ENCODE measurements at places on chromosomes 5 and 9.

DNA sequence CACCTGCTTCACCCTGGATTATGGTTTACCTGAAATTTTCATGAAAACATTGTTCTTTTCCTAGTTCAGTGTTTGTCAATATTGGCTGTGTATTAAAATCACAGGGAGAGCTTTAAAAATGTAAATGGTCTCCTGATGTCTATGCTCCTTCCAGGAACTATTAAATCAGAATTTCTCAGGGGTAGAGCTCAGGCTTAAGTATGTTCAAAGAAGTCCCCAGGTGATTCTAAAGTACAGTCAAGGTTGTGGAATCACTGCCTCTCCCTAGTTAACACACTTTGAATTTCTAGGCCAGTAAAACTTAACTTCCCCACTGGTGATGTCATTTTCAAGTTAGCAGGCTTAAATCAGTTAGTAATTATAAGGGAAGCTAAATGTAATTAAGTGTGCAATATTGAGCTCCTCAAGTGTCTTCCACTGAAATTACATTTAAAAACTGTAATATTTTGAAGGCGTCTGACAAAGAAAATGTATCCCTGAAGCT lies 150.3 kb upstream of the SLC28A3 start:
- DNase-seq = no peak

DNA sequence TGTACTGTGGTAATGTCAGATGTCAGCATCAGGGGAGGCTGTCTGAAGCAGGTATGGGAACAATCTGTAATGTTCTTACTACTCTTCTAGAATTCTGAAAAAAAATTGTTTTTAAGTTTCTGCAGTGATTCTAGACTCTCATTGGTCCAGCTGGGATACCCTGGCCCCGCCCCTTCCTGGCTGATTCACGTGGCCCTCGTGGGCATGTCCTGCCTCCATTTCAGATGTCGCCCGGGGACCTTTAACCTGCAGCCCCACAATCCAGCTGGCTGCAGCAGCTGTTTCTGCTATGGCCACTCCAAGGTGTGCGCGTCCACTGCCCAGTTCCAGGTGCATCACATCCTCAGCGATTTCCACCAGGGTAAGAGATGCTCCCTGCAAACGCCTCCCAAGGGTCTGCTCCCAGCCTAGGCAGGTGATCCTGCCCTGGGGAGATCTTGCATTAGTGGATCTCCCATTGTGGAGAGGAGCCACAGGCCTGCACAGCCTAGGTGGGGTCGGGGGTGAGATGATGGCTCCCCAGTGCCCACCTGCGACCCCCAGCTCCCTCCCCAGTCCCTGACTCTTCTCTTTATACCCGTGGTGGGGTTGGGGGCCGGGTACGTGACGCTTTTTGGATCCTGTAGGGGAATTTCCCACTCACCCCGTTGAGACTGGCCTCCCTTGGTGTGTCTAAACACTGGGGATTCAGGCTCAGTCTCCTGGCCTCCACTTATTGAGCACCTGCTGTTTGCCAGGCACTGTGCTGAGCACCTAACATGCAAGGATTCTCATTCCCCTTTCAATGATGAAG lies 36.5 kb downstream of the LAMC3 start:
- DNase-seq = no peak

DNA sequence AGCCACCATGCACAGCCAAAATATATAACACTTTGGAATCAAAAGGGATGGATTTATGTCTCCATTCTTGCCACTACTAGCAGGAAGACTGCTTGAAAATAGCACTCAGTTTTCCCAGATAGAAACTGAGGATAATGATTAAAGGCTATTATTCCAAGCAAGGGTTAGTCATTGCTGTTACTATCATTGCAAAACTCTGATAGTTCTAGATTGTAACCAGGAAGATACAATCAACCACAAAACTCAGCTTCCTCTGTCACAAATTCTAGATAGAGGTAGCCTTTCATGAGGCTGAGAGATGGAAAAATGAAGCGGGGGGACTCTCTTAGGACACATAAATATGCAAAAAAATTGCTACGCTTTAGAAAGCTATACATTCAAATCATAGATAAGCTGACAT lies 3.1 kb downstream of the ANXA1 start:
- no peak for DNase-seq

DNA sequence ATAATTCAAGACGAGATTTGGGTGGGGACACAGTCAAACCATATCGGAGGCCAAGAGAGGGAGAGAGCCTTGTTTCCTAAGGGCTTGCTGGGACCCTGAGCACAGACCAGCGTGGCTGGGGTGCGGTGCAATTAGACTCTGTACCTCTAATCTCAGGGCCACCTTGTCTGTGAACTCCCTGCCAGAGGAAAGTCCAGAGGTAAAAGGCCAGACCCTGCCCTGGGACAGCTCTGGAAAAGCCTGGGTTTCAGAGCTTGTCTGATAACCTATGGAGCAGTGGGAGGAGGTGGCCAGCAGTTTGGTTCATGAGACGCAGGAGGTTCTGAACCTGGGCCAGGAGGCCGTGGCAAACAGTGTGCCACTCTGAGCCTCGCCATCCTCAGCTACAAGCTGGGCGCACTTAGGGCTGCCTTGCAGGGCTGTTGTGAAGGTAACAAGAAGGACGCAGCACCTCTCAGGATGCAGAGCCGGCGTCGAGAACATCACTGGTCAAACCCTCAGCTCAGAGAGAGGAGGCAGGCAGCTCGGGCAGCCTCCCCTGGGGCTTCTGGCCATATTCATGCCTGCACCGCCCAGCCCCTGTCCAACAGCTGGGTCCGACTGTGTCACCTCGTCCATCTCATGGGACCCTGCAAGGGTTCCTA lies 4.8 kb upstream of the DOLPP1 start:
- DNase-seq = no peak

DNA sequence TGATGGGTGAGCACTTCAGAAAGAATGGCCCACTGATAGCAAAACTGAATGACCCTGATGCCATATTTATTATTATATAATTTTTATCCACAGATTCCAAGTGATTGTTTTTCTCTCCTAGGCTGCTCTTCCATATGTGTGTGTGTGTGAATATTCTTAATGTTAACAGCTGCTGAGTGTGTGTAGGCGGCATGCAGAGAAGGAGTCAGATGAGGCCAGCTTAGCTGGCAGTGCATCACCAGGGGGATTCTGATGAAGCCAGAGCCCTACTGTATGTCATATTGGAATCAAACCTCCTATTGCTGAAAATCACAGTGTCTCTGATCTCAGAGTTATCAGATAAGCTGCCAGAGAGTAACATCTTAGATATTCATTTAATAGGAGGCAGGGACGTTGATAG lies 177.1 kb downstream of the DMAC1 start:
- no peak for DNase-seq

DNA sequence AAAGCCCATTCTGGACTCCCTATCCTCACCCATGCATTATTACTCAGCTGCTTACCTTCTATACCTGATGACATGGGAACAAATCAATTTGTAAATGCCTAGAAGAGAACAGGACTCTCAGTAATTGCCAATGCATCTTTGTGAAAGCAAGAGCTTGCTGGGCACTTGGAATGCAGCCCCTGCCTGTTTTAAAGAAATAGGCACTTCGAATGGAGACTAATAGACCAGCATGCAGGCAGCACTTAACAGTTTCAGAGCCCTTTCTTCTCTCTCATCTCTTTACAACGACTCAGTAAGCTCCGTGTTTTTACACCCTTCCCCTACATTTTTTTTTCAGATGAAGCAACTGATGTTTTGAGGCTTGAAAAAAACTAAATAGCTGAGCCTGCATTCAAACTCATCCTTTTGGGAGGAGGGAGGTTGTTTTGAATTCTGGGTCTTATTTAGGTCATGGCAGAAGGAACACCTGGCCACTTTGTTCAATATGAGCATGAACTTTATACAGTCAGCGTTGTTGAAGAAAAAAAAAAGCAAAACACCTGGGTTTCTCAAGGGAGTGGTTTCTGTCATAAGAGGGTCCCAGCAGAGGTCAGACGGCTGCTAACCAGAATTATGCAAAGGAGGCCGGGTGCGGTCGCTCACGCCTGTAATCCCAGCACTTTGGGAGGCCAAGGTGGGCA lies 34.6 kb upstream of the WHRN start:
- DNase-seq = no peak

DNA sequence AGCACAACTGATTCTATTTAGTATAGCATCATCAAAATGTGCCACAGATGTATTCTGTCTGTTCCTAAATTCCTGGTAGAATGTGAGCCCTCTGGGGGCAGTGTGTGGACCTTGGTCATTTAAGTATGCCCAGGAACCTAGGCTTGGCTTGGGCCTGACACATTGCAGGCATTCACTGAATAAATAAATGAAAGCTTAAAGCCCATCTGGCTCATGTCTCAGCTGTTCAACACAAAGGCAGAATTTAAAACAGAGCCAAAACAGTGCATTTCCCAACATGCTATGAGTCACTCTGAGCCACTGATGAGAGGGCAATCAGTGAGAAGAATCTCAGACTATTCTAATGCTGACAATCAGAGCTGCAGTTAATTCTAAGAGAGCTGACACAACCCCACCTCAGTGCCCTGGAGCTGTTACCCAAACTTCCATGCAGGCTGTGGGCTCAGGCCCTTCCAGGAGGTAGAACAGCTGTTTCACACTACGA lies 8.1 kb downstream of the FAM193B start:
- DNase-seq = no peak

DNA sequence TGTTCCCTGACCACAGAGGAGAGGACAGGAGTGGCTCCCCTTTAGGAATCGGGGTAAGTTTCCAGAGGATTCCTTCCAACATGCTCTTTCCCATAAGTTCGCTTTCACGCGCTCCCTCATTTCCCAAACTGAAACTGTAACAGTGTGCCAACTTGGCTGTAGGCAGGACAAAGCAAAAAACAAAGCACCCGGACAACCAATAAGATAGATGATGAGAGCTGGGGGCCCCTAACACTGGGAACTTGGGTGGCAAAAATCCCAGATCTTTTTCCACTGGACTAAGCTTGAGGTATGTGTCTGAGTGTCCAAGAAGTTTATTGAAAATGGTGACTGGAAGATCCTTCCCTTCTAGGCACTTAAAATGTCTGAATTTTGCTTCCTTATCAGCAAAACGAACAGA lies 258.7 kb upstream of the IL12B start:
- DNase-seq = no peak

DNA sequence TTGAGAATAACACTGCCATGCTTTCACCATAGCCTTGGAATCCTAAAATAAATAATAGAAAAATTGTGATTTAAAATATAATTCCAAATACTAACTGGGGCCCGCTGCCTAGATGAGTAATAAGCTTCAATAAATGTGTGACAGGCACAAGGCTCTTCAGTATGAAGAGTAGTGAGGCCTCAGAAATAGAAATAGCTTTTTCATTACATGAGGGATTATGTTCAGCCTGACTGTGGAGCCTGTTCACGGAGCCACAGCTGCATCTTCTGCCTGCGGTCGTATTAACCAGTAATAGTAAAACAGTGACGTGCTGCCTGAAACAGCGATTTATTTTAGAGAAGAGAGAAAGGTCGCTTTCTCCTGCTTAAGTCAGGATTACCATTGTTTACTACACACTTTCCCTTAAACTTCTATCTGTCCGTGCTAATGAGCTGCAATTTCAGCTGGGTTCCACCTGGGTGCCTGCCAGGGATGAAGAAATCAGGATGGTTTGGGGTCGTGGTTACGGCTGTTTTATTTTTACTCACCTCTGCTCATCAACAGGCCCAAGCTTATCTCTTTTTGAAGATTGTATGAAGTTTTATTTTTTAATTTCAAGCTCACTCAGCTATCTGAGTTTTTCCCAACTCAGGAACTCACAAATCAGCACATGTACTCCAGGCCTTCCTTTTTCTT lies 284.9 kb upstream of the WWC1 start:
- DNase-seq = no peak

GRCh38 chr5:179623906-179624741 lies 653 bp upstream of the HNRNPH1 start:
- DNase-seq = peak; percentile 57

- DNase-seq = no peak
These were observed 72.5 kb upstream of the DAPK1 start for GRCh38 chr9:87425202-87425601.

DNA sequence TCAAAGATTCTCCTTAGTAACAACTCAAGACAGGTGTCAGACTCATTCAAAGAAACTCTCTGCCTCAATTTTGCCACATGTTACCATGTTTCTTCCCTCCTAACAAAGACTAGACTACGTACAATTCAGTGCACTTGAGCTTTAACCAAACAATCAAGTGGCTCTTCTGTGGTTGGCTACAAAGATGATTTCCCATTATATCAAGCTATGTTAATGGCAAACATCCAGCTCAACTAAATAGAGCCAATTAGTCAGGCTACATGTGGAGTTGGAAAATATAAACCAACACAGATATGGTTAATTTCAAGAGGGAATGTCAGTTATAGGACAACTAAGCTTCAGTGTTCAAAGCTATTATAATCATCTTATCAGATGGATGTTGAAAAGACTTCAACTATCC lies 29.2 kb upstream of the ADRA1B start:
- DNase-seq = no peak

GRCh38 chr9:19174127-19174912 lies 47.0 kb upstream of the PLIN2 start:
- DNase-seq = peak; percentile 59

All from activated naive CD4-positive, alpha-beta T cell treated with anti-CD3 and anti-CD28 coated beads, Interleukin-2, amount 50 U/mL, for 72 hours (primary cell).